ENCODE measurements at places on chromosomes 1 and 21. TPM values are rescaled to one million over a fixed set of nuclear protein-coding genes. Genes with fewer than 3 reads are reported as not detected.
A peak's percentile ranks its signal among the peaks of the same experiment; 100 is the strongest.

GRCh38 chr1:84298684-84299535 lies 2.6 kb upstream of the SAMD13 start:
- DNase-seq: peak; percentile 37

- no peak for DNase-seq
Measured at GRCh38 chr1:3683992-3684391, 31.7 kb downstream of the TP73 start.

- no peak for DNase-seq
Measured at GRCh38 chr1:22920026-22920733, 52.5 kb downstream of the LACTBL1 start.

The AJAP1 gene
- total RNA-seq: not detected

The C2CD2 gene
- 5.6 TPM for total RNA-seq

All from activated CD8-positive, alpha-beta T cell treated with anti-CD3 and anti-CD28 coated beads, Interleukin-2, amount 10 ng/mL, durations not matched to agents 7 days and 5 days (primary cell).